ENCODE measurements at places on chromosomes 4 and X.

DNA sequence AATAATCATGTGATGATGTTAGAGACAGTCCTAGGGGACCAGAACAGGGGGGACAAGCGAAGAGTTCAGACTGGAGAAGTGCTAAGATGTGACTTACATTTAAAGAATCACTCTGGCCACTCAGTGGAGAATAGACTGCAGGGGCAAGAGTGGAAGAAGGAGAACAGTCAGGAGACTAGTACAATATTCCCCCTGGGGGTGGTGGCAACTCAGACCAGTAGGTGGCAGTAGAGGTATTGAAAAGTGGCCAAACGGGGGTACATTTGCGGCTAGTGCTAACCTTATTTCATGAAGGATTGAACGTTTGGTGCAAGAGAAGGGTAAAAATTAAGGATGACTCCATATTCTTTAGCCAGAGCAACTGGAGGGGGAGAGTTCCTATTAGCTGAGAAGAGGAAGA lies 2.7 kb upstream of the BMX start:
- DNase-seq = peak; percentile 4

- DNase-seq = no peak
Observed at GRCh38 chr4:174882317-174882992, 35.7 kb upstream of the ADAM29 start.

DNA sequence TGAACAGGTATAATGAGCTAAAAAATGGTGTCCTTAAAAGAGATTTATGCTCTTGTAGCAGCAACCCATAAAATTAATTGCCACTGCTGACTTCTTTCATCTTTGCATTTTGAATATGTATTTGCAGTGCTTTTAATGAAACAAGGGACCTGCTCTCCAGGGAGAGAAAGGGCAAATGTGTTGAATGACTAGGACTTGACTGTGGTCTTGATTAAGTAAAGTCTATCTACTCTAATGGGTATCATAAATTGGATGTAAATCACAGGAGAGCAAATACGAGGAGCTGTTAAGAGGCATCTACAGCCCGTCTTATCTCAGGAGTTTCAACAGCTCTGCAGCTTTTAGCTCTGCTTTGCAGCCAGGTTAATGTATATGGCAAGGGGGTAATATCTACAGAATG lies 216.4 kb downstream of the PALLD start:
- DNase-seq = no peak

- DNase-seq = no peak
Observed at GRCh38 chr4:76723924-76724323, 174.0 kb downstream of the SOWAHB start.

- DNase-seq = no peak
Observed at GRCh38 chr4:55499495-55499894, 47.2 kb downstream of the CLOCK start.

DNA sequence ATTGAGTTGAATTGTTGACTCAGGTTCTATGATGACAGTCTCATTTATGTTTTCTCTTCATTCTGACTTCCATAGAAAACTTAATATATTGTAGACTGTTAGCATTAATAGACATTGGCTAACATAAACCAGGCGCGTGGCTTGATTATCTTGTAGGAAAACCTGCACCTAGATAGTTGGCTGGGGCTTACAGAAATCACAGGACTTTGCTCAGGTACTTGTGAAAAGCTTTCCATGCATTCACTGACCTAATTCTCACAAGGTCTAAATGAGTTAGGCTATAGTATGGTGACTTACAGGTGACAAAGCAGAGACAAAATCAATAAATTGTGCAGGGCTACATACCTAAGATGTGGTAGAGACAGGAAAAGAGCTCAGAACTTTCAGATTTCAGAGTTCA lies 212.8 kb downstream of the GPAT3 start:
- no peak for DNase-seq

- no peak for DNase-seq
Observed at GRCh38 chrX:46034868-46035267, 510.4 kb downstream of the ZNF674 start.

DNA sequence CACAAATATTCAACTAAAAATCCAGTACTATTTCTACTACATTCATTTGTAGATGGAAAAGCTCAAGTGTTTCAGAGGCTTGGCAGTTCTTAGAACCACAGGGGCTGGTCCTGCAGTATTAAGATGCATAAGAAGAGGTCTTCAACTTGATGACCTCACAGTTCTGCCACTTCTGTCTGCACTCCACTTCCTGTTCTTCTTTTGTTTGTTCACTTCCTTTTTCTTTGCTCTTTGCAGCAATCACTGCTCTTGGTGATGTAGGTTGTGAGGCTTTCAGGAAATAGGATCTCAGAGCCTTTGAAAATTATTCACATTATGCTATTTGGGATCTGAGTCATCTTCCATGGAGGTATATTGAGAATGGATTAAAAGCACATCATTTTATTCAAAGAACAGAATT lies 602.0 kb upstream of the CPEB2 start:
- no peak for DNase-seq

GRCh38 chr4:114999880-115000279 lies 113.5 kb downstream of the NDST4 start:
- no peak for DNase-seq

Data from T-helper 2 cell treated with Interferon-gamma antibody and Interleukin-4, amounts not matched to agents 5 μg/mL and 100 μg/mL, for 36 hours (primary cell).